ENCODE measurements at places on chromosomes 7 and 10.

- DNase-seq: no peak
Measured at GRCh38 chr7:145779140-145779539, 337.5 kb upstream of the CNTNAP2 start.

DNA sequence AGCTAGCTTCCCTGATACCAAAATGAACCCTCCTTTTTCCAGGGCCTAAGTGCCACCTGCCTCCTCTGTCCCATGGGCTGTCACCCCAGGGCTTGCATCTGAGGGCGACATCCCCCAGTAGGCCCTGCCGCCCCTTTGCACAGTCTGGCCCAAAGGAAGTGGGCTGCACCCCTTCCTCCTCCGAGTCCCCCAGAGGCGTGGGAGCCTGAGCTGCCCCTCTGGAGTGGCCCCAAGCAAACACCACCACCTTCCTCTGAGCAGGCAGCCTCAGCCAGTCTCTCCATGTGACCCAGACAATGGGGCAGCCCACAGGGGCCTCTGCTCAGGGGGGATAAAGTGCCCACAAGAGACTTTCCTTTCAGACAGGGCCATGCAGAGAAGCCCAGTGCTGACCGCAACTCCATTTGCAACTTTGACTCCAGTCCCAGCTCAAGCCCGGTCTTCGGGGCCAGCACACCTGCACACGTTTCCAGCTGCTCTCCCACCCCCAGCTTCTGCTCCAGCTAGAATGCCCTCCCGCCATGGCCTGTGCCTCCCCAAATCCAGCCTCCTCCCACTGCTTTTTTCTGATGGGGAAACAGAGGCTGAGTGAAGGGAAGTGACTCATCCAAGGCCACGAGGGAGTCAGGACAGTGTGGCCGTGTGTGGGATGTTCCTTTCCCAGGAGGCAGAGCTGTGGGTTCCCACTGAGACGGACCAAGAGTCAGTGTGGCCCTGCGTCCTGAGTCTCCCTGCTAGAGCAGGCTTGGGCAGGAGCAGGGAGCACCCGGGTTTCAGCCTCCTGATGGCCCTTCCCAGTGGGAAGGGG, 111.9 kb downstream of the ZMIZ1 start:
- peak; percentile 74 for DNase-seq

DNA sequence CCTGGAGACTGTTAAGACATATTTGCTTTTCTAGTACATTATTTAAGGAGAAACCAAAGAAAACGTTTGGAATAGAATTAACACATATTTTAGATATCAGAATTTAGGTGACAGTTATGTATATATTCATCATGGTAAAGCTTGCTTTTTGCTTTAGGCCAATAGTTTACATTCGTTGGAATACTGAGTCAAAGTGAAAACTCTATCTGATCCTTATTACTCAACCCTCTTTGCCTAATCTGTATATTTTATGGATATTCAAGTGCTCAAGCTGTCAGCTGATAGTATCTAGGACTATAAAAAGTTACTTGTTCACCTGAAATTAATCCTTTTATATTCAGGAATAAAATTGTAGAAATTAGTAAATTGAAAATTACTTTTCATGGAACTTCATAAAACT, 61.1 kb downstream of the VPS50 start:
- no peak for DNase-seq

GRCh38 chr7:116724560-116725231, 52.7 kb downstream of the MET start:
- DNase-seq: no peak

GRCh38 chr7:83691095-83691494, 42.2 kb upstream of the SEMA3E start:
- DNase-seq: no peak

DNA sequence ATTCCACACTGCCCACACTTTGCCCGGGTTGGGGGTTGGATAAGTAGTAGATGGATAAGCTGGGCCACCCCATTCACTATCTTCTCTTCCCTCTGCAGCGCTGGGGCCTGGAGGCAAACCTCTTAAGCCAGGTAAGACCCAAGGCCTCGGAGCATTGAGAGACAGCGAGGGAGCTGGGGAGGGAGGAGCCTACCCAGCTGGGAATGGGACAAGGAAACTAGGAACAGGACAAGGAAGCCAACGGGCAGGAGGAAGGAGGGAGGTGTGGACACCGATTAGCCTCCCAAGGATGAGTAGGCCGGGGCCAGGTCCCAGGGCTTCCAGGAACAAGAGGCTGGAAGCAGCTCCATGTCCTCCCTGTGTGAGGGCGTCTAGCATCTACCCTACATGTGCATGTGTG, 9.6 kb downstream of the ELN start:
- no peak for DNase-seq

- DNase-seq: no peak
Measured at GRCh38 chr10:44009891-44010632, 361.4 kb upstream of the ZNF32 start.

GRCh38 chr7:88147341-88147740, 72.5 kb downstream of the SRI start:
- no peak for DNase-seq

GRCh38 chr10:130493021-130493420, 356.8 kb downstream of the GLRX3 start:
- DNase-seq: no peak

DNA sequence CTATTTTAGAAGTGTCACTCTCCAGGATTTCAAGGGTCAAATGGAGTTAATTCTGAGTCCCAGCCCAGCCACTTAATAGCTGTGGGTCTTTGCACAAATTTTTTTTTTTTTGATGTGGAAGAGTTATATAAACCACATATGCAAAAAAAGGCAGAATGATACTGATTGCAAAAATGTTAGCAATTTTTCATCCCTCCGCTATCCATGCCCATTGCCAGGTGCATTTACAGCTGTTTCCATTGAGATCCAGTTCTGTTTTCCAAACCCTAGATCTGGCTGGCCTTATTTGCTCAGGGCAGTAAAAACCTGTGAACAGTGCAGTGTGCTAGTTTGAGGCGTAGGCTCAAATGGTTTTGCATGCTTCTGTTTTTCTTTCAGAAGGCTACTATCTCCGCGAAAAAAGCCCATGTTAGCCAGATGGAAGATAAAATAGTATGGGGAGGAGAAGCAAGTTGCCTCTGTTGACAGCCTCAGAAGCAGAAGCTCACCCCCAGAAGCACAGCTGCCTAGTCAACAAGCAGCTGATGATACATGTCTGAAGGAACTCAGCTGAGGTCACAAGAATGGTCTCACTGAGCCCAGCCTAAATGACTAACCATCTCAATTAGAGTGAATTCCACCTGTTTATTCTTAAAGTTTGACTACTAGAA, 997 bp upstream of the ZNF138 start:
- no peak for DNase-seq

GRCh38 chr10:26781797-26782196, 79.0 kb downstream of the ABI1 start:
- DNase-seq: peak; percentile 69

DNA sequence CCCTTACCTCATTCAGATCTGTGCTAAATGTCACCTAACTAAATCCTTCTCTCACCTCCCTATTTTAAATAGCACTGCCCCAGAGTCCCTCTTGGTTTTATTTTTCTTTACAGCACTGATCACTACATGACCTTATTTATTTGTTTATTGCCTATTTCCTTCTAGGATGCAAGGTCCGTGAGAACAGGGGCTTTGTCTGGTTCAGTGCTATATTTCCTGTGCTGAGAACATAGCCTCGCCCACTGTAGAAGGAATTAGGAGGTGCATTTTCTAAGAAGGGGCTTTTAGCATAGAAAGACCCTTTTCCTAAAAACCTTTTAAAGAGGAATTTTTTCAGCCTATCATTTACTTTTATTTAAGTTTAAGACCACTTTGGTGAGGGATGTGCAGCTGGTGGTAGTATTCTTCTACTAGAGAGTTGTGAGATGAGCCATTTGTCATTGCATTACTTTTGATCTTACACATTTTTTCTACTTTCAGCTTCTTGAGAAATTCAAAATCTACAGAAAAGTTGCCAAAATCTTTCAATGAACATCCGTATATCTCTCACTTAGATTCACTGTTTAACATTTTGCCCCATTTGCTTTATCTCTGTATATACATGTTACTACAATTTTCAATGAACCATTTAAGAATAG, 13.5 kb upstream of the PCGF5 start:
- DNase-seq: no peak

DNA sequence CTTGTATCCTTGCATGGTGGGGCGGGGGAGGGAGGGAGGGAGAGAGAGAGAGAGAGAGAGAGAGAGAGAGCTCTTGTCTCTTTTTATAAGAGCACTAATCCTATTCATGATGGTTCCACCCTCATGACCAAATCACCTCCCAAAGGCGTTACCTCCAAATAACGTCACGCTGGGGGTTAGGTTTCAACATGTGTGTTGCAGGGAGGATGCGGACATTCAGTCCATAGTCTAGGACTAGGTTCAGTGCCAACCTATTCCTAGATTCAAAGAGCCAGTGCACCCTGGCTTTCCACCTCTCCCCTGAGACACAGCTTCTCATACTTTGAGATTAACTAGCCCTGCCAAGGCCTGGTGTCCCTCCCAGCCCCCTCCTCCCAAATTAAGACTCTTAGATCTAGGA, 123.0 kb downstream of the GRK5 start:
- no peak for DNase-seq

DNA sequence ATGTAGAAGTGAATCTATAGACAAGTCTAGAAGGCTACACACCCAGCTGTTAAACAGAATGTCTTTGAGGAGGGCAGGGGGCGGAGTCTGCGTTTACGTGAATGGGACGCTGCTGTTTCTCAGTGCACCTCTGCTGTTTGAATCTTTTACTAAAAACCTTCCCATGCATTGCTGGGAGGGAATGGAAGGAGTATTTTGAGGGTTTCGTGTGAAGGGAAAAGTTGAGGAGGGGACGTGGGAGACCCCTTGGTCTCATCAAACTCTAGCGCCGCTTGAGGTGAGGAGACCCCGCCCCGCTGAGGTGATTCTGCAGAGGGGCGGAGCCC, 492 bp upstream of the VCL start:
- DNase-seq: no peak

- peak; percentile 83 for DNase-seq
Measured at GRCh38 chr10:4820804-4821401, 5.1 kb upstream of the AKR1E2 start.

DNA sequence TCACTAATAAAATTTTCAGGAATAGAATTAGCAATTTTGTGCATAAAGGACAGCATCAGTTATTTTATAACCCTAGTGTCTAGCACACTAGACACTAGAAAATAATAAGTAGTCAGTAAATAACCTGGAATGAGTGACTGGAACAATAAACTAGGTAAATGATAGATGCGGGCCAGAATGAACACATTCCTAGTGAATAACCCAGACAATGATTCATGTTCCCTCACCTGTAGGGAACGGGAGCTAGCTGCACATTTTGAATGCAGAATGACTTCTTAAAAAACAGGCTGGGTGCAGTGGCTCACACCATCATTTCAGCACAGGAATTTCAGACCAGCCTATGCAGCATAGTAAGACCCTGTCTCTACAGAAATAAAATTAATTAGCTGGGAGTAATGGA, 3.2 kb upstream of the ATOH7 start:
- DNase-seq: no peak

DNA sequence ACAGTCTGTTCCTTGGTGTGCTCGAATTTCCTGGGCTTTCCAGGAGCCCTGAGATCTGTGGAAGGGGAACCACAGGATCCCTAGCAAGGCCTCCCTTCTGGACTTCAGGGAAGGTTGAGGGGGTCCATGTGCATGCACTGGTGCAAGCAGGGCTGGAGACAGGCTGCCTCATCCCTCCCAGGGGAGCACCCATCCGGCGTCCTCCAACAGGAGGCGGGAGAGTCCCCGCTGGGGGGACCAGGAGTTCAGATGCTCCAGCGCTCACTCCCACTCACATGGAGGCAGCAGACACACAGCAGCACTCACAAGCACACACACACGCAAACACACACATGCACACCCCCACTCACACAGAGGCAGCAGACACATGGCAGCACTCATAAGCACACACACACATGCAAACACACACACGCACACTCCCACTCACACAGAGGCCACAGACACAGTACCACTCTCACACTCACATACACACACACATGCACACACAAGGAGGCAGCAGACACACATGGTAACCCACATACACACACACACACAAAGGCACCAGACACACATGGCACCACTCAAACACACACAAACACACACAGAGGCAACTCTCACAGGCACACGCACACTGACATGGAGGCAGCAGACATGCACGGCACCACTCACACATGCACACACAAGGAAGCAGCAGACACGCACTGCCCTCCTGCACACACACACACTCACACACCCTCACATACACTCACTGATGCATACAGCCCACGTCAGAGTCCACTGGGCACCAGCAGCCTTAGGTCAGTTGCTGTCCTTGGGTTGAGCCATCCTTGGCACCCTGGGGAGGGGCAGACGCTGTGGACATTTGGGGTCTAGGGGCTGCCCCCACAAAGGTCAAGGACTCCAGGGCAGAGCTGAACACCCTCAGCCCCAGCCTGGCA, 247.0 kb upstream of the PPP2R2D start:
- no peak for DNase-seq

DNA sequence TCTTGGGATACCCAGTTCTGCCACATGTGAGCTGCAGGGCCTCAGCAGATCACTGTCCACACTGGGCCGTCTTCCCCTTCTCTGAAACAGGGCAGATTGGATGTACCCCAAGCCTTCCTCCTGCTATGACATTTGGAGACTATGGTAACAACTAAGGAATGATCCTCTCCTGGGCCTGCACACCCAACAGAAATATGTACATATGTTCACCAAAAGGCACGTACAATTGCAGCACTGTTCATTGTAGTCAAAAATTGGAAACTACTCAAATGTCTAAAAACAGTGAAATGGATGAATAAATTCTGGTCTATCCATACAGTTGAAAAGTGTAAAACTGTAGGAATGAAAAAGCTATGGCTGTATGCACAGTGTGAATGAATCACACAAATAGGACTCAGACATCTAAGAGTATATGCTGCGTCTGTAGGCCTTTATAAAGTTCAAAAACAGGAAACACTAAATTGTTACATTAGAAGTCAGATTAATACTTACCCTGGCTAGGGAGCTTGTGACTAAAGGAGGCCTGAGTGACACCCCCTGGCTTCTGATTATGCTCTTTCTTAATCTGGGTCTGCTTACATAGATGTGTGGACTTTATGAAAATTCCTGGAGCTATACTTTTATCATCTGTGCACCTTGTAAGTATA, 16.1 kb upstream of the XPNPEP1 start:
- DNase-seq: no peak

- peak; percentile 88 for DNase-seq
Measured at GRCh38 chr10:132319853-132320653, 11.9 kb upstream of the LRRC27 start.

DNA sequence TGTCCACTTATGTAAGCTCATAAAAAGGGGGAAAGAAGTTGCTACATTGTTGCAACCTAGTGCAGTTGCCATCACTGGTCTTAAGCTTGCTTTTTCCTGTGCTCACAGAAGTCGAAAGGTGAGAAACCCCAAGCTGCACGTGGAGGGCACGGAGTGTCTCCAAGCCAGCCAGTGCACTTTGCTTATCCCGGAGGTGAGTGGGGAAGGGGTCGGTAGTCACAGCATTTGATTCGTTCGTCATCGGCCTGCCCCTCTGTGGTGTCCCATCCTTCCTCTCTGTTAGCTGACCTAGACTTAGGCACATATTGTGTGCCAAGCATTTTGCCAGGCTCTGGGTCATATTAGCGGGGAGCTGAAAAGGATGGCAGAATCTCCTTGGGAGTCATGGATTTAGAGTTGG, 50.5 kb downstream of the DENND11 start:
- no peak for DNase-seq

GRCh38 chr10:34760606-34761005, 54.5 kb downstream of the PARD3 start:
- no peak for DNase-seq

- DNase-seq: no peak
Measured at GRCh38 chr7:157938211-157938610, 601.4 kb downstream of the DNAJB6 start.

- no peak for DNase-seq
Measured at GRCh38 chr10:29791773-29792172, 157.0 kb upstream of the SVIL start.
